ENCODE measurements at places on chromosomes 13 and 19.

DNA sequence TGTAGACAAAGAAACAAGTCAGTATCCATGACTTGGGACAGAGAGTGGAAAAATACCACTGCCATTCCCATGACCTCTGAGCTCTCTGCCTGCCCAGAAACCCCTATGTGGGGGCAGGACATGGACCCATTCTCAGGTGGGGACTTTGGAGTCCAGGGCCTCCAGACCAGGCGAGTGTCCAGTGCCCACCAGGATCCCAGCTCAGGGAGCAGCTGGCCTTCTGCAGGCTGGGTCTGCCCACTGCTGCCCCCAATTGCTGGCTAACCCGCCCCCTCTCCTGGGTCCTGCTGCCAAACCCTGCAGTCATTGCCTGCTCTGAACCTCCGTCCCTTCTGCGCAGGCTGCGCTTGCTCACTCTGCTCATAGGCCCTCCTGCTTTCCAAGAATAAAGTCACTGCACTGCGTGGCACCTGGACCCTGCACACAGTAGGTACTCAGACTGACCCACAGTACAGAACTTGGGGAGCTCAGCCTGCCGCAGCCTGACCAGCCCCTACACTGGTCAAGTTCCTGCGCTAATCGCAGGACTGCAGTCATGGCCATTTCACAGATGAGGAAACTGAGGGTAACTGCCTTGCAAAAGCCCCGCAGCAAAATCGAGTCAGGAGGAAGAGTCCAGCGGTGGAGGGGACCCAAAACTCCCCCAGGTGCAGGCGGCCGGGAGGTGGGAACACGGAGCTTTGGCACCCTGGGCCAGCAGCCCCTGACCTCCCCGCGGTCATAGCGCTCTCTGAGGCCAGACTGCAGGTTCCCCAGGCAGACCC, 774 bp downstream of the SLC7A10 start:
- no peak for DNase-seq

GRCh38 chr13:102495663-102496062, 93.8 kb upstream of the FGF14 start:
- no peak for DNase-seq

DNA sequence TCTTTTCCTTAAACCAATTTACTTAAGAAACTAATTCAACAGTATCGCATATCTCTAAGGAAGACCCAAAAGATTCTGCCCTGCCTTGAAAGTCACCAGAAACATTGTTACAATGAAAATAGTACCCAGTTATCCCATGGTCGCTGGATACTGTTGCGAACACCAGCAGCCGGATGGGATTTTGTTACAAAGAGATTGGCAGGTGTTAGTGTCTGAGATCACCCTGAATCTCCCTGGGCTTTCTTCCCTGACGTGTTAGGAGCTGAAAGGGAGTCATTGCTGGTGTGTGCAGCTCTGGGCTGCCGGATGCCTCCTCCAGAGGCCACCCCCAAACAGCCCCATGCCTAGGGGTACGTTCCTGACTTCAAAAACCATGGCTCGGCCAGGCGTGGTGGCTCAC, 38.2 kb downstream of the PTPRS start:
- DNase-seq: no peak

- peak; percentile 99 for DNase-seq
Observed at GRCh38 chr19:38224014-38224862, at the start of gene DPF1. DPF1 (minus strand) TSS chr19:38224222; CDS start chr19:38224142, 80 bp downstream.

DNA sequence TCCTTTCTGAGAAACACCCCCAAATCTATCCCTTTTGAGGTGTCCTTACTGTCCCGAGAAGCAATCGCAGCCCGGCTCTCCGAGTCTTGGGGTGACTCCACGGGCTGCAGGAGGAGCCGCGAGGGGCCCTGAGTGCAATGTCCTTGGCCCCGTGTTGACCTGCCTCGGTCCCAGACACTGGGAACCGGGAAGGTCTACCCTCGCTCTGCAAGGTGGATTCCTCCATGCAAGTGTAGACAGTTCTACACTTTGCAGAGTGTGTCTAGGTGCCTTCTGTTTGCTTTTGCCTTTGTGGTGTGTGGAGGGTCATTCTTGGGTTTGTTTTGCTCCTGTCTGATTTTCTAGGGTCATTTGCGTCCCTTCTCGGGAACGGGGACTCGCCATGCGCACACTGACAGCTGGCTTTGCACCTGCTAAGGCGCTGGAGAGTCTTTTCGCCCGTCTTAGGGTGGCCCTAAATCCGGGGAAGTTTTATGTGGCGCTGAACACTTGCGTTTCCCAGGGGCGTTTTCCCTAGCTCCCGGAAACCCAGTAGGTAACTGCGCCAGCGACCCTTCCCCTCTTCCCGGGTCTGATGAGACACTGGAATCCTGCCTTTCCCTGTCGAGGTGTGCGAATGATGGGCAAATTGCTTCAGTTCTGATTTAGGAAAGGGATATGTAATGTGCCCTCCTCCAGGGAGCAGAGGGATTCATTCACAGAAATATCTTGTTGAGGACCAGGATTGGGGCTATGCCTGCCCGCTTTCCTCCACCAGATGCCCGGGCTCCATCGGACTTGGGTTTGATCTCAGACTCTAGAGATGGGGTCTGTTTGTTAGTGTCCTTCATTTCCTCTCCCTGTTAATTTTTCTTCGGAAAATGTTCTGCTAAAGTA, 755 bp downstream of the SERTM1 start:
- DNase-seq: no peak

DNA sequence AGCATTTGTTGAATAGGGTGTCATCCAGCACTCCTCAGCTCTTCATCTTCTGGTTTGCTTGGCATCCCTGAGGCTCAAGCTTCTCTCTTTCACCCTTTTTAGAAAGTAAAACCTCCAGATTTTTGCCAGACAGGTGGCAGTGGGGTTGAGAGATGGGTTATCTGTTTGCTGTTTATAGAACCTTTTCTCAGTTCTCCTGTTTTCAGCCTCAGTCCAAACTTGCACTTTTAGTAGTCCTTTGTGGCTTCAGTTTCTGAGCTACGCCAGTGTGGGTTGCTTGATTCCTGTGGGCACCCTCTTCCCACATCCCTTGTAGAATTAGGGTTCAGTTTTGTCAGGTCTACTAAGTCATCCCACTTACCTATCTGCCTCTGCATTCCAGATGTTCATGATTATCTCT, 147.9 kb downstream of the PAN3 start:
- DNase-seq: no peak

- no peak for DNase-seq
Observed at GRCh38 chr13:73390100-73390499, 331.3 kb downstream of the KLF5 start.

GRCh38 chr19:926589-927350, 935 bp downstream of the ARID3A start:
- peak; percentile 97 for DNase-seq

DNA sequence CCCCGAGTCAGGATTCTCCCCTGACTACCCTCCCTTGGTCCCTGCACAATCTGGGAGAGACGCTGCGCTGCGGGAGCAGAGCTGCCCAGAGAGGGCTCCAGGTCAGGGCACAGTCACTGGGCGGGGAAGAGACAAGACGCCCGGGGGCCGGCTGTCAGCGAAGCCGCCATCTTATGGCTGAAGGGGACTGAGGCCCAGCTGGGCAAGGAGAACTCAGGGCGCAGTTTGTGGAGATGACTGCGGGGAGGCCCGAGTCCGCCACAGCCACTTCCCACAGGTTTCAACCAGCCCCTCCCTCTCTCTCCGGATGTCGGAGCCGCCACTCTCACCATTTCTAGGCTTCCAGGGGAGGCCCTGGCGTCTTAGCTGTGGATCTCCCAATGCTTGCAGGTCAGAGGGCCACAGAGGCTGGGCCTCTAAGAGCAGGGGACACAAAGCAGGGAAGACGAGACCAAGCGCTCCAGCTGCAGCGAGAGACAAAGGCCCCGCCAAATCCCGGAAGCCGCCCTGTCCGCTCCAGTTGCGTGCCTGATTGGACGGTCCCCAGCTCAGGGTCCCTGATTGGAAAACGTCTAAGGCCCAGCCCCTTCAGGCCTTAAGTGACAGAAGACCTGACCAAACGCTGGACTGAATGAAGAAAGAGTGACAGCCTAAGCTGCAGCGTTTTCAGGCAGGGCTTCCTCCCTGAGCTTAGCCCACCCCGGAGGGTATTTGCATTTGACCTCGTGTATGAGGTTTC, at the start of gene ZNF724:
ZNF724 (minus strand) TSS at position 484 of the 739 bp plus-strand sequence; CDS start at position 332, 152 bp downstream.
- peak; percentile 96 for DNase-seq

GRCh38 chr19:35030257-35031071, at the start of gene SCN1B:
SCN1B (plus strand) TSS chr19:35030470; CDS start chr19:35030821, 351 bp downstream.
- DNase-seq: peak; percentile 86

- no peak for DNase-seq
Observed at GRCh38 chr13:64007339-64007738, 2591.7 kb upstream of the PCDH20 start.

- no peak for DNase-seq
Observed at GRCh38 chr13:46063292-46063691, 10.7 kb upstream of the ZC3H13 start.
